ENCODE measurements at places on chromosomes 5 and 9.

GRCh38 chr9:37947977-37948376 is 44.0 kb upstream of the SLC25A51 start:
- no peak for DNase-seq

GRCh38 chr5:177520916-177521513 is 4.3 kb upstream of the DDX41 start:
- DNase-seq: no peak

GRCh38 chr9:70403618-70404025 is 10.8 kb downstream of the KLF9 start:
- no peak for DNase-seq

GRCh38 chr5:87885758-87886157 is 382.9 kb downstream of the TMEM161B start:
- DNase-seq: no peak

DNA sequence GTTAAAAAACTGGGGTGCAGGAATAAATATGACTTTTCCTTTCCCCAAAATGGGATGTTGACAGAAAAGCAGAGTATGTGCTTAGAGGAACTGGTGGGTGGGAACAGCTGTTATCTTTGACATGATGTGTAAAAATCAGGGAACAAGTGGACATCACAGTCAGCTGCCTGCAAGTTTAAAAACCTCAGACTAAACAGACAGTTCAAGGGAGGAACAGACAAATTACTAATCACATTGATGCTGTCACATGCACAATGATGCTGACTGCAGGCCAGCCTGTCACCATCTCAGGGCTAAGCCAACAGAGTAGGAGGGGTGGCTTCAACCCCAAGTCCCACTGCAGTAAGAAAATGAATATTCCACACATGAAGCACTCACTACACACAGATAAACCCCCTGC is 38.2 kb upstream of the UBAP2 start:
- no peak for DNase-seq

- no peak for DNase-seq
These were observed 267.7 kb upstream of the SMARCA2 start for GRCh38 chr9:1747417-1747967.

- DNase-seq: no peak
These were observed 190.7 kb downstream of the MAPKAP1 start for GRCh38 chr9:125515983-125516940.

DNA sequence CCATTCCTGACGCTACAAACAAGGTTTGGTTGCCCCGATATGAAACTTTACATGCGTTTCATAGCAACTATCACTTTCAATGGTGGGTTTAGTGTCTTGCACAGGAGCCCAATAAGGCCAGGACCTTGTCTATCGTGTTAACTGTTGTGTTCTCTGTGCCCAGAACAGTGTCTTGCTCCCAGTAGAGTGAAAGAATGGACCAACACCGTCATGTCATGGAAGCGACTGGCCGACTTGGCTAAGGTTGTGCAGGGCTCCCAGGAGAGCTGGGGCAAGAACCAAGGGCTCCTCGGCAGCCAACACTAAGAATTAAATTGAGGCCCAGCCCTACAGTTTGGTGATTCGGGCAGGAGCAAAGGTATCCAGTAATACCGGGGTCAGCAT is 498 bp upstream of the ARHGEF37 start:
- DNase-seq: no peak

DNA sequence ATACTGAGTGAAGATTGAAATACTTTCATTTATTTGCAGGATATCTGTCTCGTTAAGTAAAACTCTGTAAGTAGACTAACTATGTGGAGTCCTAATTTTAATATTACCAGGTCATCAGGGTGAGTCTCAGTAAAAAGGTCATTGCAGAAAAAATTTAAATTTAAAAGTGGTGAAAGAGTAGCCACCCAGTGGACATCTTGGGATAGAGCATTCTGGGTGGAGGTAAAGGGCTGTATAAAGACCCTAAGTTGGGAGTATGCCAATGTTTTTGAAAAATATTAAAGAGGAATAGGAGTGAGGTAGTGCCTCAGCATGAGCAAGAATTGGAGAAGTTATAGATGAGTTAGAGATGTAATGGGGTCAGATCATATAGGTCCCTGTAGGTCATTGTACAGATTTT is 145.5 kb downstream of the HMHB1 start:
- no peak for DNase-seq

GRCh38 chr9:127626752-127627493 is 14.8 kb downstream of the STXBP1 start:
- no peak for DNase-seq

DNA sequence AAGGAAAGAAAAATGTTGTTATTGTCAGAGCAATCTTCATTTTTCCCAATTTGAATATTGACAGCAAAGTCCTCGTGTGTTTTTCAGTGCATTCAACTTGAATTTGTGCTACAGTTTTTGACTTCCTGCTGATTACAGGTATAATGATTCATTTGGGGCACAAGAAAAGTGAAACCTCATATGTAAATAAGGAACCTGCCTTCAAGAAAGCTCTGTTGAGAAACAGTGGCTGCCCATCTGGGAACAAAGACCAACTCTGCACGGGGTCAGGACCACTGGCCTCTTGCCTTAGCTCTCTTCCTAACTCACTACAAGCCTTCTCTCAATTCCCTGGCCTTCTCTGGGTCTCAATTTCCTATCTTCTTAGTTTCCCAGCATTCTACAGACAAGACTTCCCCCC is 21.0 kb downstream of the TIMD4 start:
- peak; percentile 68 for DNase-seq

DNA sequence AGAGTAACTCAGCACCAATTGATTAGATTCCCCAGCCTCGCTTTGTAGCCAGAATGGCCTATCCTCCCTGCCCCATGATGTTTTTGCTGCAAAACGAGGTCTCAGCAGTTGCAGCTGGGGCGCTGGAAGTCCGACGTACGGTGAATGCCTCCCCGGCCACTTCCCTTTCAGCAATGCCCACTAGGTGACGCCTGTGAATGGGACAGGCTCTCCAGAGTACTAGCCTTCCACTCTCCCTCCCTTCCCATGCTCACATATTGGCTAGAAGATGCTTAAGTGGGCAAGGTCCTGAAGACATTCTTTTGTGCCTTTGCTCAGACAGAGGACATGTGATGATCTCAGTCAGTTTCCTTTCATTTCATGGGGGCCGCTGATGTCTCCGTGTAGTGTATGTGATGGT is 50.8 kb downstream of the DMRT2 start:
- no peak for DNase-seq

- DNase-seq: no peak
These were observed 66.6 kb upstream of the PPP1R26 start for GRCh38 chr9:135413086-135413375.

DNA sequence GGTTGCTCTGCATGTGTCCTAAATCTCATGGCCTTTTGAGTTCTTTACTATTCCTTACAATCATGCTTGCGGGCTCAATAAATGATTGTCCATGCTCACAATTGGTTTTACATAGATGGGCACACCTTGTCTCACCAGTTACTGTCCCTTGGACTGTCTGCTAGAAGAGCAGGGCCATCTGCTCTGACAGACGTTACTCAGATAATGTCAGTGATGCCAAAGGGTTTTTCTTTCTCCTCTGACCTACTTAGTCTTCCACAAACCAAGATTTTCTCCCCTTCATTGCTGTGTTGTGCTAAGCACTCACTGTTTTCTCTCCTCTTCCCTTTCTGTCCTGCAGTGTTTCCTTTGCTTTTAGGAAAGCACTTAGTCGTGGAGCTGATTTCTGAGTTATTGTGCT is 562.3 kb downstream of the KIF4B start:
- DNase-seq: no peak

DNA sequence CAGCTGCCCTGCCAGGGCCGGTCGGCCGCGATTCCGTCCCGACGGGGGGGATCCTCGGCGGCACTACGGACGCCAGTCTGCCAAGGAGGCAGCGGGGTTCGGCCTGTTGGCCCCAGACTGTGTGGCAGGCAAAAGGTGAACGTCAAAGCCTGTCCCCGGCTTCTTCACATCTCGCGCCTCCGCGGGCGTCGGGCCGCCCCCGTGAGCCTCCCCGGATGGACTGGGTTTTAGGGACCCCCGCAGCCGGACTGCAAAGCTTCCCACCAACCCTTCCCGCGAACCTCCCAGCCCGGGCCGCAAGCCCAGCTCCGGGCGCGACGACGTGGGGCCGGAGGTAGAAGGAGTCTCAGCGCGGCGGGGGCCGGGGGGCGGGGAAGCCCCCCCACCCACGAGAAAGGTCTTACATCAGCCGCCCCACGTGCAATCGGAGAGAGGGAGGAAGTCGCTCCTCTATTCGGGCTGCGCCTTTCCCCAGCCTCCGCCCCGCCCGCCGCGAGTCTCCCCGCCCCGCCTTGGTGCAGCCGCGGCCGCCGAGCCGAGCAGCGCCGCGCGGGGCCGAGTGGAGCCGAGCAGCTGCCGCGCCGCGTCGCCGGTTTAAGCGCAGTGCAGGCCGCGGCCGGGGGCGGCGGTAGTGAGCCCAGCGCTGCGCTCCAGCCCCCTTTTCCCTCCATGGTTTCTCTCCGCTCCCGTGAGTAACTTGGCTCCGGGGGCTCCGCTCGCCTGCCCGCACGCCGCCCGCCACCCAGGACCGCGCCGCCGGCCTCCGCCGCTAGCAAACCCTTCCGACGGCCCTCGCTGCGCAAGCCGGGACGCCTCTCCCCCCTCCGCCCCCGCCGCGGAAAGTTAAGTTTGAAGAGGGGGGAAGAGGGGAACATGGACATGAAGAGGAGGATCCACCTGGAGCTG is at the start of gene ANP32B:
Gene ANP32B, plus strand, starts transcription at position 659 of the 906 bp plus-strand sequence. Its CDS starts 215 bp downstream, at position 874.
- DNase-seq: peak; percentile 97

DNA sequence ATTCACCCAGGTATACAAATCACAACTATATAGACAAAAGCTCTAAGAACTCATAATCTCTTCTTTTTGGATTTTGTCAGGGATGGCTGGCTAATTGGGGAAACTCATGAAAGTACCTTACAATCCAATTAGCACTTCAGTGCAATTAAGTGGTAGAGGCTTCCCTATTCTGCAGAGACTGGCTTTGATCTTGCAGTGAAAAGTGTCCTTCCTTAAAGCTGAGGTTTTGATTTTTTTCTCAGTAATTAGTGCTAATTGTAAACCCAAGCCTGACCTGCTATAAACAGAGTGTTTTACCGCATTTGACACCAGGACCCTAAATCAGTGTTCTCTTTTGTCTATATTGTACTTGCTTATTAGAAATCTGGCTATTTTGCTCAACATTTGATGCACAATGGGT is 294.0 kb upstream of the EFNA5 start:
- no peak for DNase-seq

- peak; percentile 75 for DNase-seq
These were observed 184.0 kb downstream of the SEMA5A start for GRCh38 chr5:9361835-9362234.

DNA sequence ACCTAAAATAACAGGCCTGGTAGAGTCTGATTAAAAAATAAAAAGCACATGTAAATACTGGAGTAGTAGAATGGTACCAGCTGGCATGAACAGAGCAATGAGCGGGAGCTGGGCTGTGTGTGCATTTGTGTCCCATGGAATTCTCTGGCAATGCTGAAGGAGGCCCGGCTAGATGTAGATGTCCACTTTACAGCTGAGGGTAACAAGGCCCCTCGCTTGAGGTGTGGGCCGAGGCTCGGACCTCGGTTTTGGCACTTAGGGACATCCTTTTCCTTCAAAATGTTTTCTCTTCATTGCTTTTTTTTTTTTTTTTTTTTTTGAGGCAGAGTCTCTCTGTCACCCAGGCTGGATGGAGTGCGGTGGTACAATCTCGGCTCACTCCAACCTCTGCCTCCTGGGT is 1.5 kb upstream of the FGD3 start:
- DNase-seq: no peak

DNA sequence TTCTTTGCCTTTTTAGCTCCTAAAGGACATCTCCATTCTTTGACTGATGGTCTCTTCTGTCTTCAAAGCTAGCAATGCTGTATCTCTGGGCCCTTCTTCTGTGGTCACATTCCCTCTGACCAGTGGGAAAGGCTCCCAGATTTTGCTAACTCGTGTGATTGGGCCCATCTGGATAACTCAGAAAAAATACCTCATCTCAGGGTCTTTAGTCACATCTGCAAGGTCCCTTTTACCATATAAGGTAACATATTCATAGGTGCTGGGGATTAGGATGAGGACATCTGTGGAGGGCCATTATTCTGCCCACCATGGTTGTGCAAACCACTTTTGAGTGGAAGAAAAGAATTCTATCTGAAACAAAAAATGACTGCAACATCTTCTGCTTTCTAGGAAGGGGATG is 76.3 kb upstream of the MAMDC2 start:
- no peak for DNase-seq

GRCh38 chr5:54230936-54231685 is 79.3 kb downstream of the ARL15 start:
- DNase-seq: no peak

DNA sequence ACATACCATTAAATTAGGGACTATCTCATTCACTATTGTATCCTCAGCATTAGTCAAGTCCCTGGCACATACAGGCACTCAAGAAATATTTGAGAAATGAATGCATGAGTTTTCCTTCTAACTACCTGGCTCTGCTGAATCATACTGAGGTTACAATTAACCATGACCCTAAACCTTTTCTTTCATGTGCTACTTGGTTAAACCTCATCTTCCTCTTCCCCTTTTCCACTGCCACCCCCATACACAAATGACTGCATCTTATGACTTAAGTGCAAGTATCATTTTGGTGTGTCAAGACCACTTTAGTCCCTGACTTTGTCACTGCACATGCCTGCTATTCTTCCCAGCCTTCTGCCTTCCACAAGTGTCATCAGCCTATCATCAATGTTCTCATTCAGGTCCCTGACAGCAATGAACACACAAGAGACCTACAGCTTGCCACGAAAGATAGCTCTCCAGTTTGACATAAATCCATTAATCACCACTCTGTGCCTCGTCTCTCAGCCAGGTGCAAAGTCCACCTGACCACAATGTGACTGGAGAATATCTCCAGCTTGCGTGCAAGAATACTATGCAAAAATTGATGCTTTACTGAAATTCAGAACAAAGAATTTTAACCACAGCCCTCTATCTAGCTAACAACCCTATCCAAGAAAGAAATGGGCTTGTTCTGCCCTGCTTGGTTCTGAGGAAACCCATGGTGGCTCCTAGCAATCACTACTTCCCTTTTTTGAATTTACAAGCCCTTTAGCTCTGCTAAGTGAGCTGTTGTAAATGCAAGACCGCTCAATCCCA is 74.5 kb downstream of the MAPKAP1 start:
- peak; percentile 65 for DNase-seq

DNA sequence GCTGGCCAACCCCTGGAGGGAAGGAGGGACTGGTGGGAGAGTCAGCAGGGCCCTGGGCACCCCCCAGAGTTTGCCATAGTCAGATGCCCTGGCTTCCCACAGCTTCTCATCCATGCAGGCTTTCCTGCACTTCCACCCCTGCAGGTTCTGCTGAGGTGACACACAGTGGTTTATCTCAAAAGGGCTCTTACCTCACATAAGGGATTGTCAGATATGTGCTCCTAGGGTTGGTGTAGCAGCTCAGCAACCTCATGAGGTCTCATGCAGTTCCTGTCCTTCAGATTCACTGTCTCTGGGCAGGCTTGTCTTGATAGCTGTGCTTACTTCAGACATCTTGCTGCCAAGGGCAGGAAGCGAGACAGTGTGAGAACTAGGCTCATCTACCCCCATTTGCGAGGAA is 143.4 kb downstream of the KDM4C start:
- no peak for DNase-seq

DNA sequence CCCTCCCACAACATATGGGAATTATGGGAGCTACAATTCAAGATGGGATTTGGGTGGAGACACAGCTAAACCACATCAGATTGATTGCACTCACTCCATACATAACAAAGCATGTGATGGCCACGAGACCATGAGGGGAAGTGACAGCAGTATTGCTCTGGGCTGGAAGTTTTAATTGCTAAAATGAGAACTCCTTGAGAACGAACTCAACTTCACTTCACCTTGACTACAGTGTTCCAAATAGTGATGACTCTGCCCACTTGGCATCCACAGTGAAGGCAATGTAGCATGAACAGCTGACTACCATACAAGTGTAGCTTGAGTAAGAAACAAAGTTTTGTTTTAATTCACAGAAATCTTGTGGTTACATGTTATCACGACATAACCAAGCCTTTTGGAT is 739 bp upstream of the SPINK7 start:
- DNase-seq: no peak

All from GM20000 (cell line).